ENCODE measurements at places on chromosomes 12 and 14. TPM values are rescaled to one million over a fixed set of nuclear protein-coding genes. Genes with fewer than 3 reads are reported as not detected.

DNA sequence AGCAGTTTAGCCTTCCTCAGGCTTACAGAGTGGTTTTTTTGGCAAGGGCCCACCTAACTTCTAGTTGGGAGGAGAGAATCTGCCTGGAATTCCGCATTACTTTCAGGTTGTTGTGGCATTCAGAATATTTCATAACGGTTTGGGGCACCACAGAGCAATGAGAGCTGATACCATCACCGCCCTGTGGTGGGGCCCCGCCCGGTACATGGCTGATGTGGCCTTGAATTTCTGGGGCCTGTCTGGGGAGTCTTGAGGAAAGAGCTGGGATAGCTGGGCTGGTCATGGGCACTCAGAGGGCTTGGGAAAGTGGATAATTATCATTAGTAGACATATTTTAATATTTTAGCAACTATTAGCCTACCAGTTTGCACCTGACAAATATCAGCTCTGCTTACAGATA lies 4.2 kb downstream of the TESPA1 start:
- H3K4me1 ChIP-seq = no peaks in the 10 kb centered on the region
- H3K36me3 ChIP-seq = no peaks in the 10 kb centered on the region
- no peaks in the 10 kb centered on the region for H3K27me3 ChIP-seq
- DNase-seq = no peak
- no peak overlapping the region for H3K4me3 ChIP-seq

- H3K27ac ChIP-seq = no peak overlapping the region
- no peak overlapping the region for H3K4me3 ChIP-seq
- H3K4me1 ChIP-seq = peaks cover 7% of the 10 kb centered on the region
- H3K36me3 ChIP-seq = no peaks in the 10 kb centered on the region
- H3K27me3 ChIP-seq = no peaks in the 10 kb centered on the region
Observed at GRCh38 chr12:76942267-76942666, 63.4 kb upstream of the CSRP2 start.

DNA sequence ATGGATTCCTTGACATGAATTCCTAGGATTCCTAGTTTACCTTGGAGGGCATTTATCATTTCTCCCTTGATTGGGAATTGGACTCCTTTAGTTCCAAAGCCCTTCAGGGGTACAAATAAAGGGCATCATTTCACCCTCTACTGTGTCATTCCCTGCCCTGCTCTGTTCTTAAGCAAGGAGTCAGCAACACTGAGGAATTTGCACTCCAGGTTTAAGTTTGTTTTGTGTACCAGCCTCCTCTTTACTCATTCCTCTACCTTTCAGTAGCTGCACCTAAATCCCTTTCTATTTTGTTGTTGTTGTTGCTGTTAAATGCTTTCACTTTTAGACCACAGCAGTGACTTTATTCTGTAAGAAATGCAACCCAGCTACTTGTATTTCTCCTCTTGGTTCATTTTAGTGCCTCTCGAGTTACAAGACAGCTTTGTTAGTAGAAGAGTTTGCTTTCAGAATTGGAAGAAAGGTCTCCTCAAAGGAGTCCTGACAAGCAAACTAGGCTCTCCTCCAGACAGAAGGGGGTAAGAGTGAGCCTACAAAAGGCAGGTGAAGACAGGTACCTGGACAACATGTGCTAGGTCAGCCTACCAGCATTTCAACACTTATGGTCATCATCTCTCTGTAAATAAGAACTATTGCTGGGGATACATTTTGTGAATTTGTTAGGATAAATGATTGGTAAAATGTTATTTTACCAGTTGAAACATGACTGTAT lies 90.0 kb downstream of the RMST start:
- no peaks in the 10 kb centered on the region for H3K36me3 ChIP-seq
- no peak for DNase-seq

DNA sequence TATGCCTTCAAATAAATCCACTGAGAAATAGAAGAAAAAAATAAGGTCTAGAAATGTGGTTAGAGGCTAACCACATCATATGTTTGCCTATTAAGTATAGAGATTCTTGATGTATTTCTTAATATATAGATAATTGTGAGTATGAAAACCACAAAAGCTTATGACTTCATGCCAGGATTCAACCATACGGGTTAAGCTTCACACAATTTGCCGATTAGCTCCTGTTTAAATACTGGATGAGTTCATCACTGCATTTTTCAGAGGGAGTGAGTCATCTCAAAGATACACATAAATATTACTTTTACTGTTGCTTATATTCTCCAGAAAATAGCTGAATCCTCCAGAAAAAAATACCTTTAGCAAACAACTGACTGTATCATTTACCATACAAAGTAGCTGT lies 79.6 kb downstream of the RPL10L start:
- peak; percentile 43 for DNase-seq
- no peaks in the 10 kb centered on the region for H3K4me1 ChIP-seq
- H3K4me3 ChIP-seq = no peak overlapping the region
- H3K27ac ChIP-seq = no peak overlapping the region
- H3K36me3 ChIP-seq = no peaks in the 10 kb centered on the region
- no peaks in the 10 kb centered on the region for H3K27me3 ChIP-seq

DNA sequence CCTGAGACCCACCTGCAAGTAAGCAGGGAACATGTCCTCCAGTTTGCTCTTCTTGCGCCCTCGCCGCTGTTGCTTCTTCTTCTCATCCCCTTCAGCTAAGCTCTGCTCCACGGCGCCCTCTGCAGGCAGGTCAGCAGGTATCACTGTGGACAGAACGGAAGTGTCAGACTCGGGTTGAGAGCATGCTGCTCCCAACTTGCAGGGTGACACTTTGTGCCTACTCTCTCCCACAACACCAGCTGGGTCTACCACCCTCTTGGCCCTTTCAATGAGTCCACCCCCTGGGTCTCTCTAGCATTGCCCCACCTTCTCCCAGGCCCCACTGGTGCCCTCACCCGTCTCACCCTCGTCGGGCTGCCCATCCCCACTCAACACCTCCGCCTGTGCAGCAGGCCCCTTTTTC lies 16.7 kb downstream of the KMT2D start:
- H3K36me3 ChIP-seq = peaks cover 98% of the 10 kb centered on the region
- H3K27me3 ChIP-seq = no peaks in the 10 kb centered on the region
- no peak overlapping the region for H3K27ac ChIP-seq
- H3K4me3 ChIP-seq = no peak overlapping the region

DNA sequence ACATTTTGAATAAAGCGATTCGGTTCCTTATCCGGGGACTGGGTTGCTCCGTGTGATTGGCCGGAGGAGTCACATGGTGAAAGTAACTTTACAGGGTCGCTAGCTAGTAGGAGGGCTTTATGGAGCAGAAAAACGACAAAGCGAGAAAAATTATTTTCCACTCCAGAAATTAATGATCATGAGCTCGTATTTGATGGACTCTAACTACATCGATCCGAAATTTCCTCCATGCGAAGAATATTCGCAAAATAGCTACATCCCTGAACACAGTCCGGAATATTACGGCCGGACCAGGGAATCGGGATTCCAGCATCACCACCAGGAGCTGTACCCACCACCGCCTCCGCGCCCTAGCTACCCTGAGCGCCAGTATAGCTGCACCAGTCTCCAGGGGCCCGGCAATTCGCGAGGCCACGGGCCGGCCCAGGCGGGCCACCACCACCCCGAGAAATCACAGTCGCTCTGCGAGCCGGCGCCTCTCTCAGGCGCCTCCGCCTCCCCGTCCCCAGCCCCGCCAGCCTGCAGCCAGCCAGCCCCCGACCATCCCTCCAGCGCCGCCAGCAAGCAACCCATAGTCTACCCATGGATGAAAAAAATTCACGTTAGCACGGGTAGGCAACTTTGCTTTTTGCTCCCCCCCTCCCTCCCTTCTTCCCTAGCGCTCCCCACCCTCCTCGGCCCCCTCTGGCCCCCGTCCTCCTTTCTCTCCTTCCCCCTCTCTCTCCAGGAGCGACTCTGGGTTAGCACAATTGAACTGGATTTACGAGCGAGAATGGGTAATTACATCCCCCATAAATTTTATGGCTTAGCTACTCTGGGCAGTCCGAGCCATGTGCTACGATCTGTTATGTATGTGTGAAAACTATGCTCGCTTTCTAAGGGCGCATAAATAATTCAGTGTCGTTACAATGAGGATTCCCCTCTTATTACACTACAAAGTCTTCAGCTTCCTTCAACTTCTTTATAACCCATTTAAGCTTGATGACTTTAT lies at the start of gene HOXC4:
TSS of gene HOXC4 (plus strand) at position 85 of the 991 bp plus-strand sequence. CDS start at position 173, 88 bp downstream.
- no peaks in the 10 kb centered on the region for H3K36me3 ChIP-seq
- peak within 1 kb of the TSS; percentile 55 for H3K4me3 ChIP-seq
- peak; percentile 67 for DNase-seq
- no peaks in the 10 kb centered on the region for H3K27me3 ChIP-seq

DNA sequence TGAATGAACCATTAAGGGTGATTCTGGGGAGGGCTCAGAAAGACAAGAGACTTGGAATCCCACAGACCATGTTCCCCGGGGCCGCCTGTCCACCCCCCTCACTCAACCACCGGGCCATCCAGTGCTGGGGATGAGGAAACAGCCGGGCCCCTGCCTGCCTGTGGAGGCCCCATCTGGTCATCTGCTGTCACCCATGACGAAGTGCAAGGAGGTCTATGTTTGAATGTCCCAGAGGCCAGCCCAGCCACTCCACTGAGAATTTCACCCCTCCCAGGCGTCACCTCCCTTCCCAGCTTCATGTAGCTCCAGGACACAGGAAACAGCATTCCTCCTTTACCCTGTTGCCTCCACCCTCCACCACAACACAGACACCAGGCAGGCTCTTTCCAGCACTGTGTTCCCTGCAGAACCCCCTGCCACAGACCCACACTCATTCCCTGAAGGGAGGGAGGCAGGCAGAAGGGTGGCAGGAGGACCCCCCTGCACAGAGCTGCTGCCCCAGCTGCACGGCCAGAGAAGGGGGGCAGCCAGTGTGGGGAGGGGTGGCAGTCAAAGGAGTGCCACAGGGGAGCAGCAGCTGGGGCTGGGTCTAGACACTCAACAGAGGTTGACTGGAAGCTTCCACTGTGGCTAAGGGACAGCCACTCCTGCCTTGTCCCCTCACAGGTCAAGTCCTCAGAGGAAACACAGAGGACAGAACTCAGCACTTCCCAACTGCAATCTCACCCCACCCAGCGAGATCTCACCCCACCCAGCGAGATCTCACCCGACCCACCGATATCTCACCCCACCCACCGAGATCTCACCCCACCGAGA lies 50.3 kb upstream of the PPP2R5C start:
- H3K4me1 ChIP-seq = peaks cover 6% of the 10 kb centered on the region
- no peak for DNase-seq
- no peak overlapping the region for H3K27ac ChIP-seq
- no peaks in the 10 kb centered on the region for H3K36me3 ChIP-seq
- H3K4me3 ChIP-seq = no peak overlapping the region

- no peak for DNase-seq
- no peaks in the 10 kb centered on the region for H3K4me1 ChIP-seq
- peaks cover 10% of the 10 kb centered on the region for H3K27me3 ChIP-seq
- no peak overlapping the region for H3K4me3 ChIP-seq
- H3K27ac ChIP-seq = no peak overlapping the region
Observed at GRCh38 chr12:104466709-104467345, 10.1 kb downstream of the CHST11 start.

GRCh38 chr12:53984901-53985691 lies at the start of gene HOXC10:
Gene HOXC10, plus strand, starts transcription at chr12:53985146. Its CDS starts 114 bp downstream, at chr12:53985260.
- H3K27me3 ChIP-seq = no peaks in the 10 kb centered on the region
- H3K4me3 ChIP-seq = peak within 1 kb of the TSS; percentile 72
- peak within 1 kb of the TSS; percentile 81 for H3K27ac ChIP-seq
- no peaks in the 10 kb centered on the region for H3K36me3 ChIP-seq
- H3K4me1 ChIP-seq = peaks cover 43% of the 10 kb centered on the region

DNA sequence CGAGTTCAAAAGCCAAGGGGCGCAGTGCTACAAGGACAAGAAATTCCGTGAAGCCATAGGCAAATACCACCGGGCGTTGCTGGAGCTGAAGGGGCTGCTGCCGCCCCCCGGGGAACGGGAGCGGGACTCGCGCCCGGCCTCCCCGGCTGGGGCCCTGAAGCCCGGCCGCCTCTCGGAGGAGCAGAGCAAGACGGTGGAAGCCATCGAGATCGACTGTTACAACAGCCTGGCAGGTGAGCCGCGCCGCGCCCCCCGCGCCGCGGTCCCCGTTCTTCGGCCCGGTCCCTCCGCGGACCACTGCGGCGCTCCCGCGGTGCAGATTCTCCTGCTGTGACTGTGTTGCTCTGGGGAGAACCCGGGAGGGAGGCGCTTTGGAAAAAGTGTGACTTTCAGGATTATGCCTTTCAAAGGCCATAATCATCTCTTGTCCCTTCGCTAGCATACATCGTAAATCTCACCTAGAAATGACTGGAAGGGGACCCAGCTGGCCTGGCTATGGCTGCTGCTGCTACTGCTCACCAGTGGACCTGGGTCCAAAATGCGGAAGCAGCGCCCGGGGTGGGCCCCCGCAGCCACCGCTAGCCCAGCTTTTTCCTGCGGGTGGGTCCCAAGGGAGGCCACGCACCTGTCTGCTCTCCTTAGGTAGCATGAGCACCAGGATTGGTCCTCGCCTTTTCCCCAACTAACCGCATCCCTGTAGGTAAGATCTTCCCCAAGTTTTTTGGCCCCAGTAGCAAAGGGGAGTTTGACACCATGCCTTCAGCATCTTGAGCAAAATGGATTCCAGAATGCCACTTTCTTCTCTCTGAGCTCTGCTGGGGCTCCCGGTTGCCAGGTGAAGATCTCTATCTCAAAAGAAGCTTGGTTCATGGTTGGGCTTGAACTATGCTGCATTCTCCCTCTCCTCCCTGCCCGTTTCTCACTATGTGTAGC lies 853 bp downstream of the TTC9 start:
- DNase-seq = peak; percentile 42
- H3K4me1 ChIP-seq = peaks cover 34% of the 10 kb centered on the region
- peak overlapping the region; percentile 84 for H3K4me3 ChIP-seq

DNA sequence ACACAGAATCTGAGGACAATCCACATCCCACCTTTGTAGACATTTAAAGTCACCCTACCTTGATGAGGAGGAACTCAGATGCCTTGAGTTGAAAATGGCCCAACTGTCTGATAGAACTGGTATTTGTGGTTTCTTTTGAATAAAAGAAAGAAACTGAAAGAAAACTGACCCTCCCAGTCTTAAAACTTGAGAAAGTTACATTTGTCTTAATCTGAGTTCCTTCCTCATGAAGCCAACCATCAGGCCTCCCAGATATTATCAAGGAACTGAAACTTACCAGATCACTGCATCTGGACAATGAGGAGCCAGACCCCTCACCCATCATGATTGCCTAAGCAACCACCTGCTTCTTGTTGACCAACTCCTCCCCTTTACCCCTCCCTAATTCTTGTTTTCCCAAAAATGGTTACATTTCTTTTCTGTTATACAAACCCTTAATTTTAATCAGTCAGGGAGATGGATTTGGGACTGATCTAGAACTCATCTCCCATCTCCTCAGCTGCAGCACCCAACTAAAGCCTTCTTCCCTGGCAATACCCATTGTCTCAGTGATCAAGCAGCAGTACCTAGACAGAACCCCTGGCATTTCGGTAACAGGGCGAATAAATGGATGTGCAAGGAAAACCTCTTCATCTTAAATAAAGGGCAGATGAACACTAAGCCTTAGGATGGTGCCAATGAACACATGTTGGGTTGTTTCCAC lies 72.0 kb upstream of the RESF1 start:
- DNase-seq = no peak
- H3K4me3 ChIP-seq = no peak overlapping the region
- no peaks in the 10 kb centered on the region for H3K4me1 ChIP-seq
- H3K27me3 ChIP-seq = no peaks in the 10 kb centered on the region
- H3K27ac ChIP-seq = no peak overlapping the region
- no peaks in the 10 kb centered on the region for H3K36me3 ChIP-seq

- no peak overlapping the region for H3K27ac ChIP-seq
- H3K27me3 ChIP-seq = no peaks in the 10 kb centered on the region
- DNase-seq = no peak
- no peaks in the 10 kb centered on the region for H3K36me3 ChIP-seq
Observed at GRCh38 chr14:82113710-82114109, 580.1 kb upstream of the SEL1L start.

GRCh38 chr12:120886199-120887018 lies 17.7 kb downstream of the SPPL3 start:
- no peak overlapping the region for H3K27ac ChIP-seq
- H3K27me3 ChIP-seq = no peaks in the 10 kb centered on the region
- H3K4me1 ChIP-seq = no peaks in the 10 kb centered on the region
- DNase-seq = no peak
- H3K4me3 ChIP-seq = no peak overlapping the region

PROX2 gene
- not detected for total RNA-seq

TEX52 gene
- total RNA-seq = not detected

EXOC3L4 gene
- total RNA-seq = not detected

ZDHHC22 gene
- 0.60 TPM for total RNA-seq

All from A673 (cell line).